ENCODE measurements at places on chromosomes 5 and 9. TPM values are rescaled to one million over a fixed set of nuclear protein-coding genes. Genes with fewer than 3 reads are reported as not detected.
A peak's percentile ranks its signal among the peaks of the same experiment; 100 is the strongest.

The GIN1 gene
- total RNA-seq: 11.7 TPM

The ANKRD34B gene
- total RNA-seq: not detected

The IL3 gene
- 0.98 TPM for total RNA-seq

The DDX4 gene
- not detected for total RNA-seq

The TMEM174 gene
- total RNA-seq: not detected

The PTGS1 gene
- total RNA-seq: not detected

The IRX4 gene
- not detected for total RNA-seq

DNA sequence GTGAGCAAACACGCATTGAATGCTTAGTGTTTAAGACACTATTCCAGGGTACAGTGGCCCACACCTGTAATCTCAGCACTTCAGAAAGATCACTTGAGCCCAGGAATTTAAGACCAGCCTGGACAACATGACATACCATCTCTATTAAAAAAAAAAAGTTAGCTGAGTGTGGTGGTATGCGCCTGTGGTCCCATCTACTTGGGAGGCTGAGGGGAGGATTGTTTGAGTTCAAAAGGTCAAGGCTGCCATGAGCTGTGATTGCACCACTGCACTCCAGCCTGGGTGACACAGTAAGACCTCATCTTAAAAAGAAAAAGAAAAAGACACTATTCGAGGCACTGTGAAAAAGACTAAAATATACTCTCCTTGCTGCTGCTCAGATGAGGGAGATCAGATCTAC, 240.7 kb downstream of the NR3C1 start:
- no peak for DNase-seq

DNA sequence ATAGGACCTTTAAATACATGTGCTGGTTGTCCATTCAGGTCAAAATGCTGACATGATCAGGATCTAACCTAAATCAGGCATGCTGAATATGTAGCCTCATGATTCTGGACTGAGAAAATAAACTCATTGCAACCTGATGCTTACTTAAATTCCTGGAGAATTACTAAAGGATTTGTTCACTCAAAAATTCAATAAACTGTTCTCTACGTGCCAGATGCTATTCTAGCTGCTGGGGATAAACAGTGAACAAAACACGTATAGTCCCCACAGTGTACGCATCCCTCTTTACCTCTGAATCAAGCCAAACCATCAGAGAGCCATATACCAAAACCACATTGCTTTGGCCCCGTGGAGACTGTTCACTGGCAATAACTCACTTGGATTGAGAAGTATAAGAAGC, 6.1 kb downstream of the SCAI start:
- DNase-seq: no peak

DNA sequence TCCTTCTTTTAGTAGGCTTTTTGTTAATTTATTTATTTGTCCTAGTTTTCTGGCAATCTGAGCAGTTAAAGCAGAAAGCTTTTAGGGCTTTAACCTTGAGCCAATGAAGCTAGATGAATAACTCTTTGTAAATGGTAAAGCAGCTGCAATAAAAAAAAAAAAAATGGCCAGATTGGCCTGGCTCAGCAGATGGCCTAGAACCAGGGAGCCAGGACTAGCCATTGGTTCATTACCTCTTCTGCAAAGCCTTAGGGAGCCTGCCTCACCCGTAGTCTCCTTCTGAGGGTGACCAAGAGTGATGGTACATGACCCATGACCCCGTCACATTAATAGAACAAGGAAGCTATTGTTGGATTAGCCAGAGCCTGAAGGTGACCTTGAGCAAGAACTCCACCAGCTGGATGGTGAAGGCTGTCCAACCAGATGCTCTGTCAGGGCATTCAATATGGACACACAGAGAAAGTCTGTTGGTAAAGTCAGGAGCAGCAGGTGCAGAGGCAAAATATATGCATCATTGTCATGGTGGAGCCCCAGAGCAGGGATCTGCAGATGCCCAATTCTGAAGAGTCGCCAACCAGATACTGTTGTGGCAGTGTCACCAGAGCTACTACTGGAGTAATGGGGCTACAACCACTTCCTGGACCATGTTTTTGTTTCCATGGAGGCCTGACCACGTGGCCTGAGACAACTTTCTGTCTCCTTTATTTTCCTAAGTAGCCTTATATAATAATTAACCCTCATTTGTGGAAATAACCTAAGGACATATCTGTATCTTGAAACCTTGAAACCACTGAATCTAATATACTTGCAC, 100.7 kb downstream of the MTX3 start:
- DNase-seq: no peak

GRCh38 chr5:10304932-10305331, 2.8 kb downstream of the CMBL start:
- no peak for DNase-seq

GRCh38 chr5:160363211-160363610, 7.2 kb downstream of the C1QTNF2 start:
- DNase-seq: no peak

DNA sequence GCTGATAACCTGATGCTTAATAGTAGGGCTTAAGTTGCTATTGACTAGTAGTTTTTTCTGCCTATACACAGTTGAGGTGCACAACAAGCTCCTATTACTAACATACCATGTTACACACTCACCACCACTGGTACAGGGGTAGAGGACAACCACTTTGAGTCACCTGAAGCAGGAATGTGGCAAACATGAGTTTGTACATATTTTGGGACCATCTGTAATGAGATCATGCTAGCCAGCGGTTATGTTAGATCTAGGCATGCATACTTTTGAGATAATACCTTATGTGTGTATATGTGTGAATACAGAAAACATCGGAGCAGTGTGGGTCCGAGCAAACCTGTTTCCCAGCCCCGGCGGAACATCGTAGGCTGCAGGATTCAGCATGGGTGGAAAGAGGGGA, 72.8 kb upstream of the NXNL2 start:
- DNase-seq: no peak

- DNase-seq: no peak
These were observed 13.3 kb downstream of the PHAX start for GRCh38 chr5:126613941-126614592.

DNA sequence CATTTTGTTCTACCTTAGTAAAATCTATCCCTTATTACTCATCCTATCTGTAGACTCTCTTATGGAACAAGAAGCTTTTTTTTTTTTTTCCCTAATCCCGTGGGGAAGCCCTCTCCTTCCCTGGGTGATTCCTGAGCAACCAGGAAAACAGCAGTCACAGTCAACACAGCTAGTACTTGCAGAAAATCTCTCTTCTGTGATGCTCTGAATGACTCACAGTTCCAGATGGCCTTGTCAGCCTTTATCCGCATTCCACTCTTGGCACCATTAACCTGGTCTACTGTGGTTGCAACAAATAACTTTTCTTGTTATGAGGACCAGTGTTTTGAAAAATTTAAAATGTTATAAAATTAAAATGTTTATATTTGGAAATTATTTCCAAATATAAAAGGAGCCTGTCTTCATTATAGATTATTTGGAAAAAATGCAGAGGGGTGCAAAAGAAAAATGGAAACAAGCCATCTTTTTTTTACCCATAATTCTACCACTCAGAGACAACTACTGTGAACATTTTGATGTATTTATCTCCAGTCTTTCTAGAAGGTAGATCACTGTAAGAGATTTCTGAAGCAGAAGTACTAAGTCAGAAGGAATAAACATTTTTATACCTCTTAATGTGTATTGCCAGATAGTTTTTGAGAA, 486.7 kb downstream of the RAB3C start:
- no peak for DNase-seq

GRCh38 chr9:38118862-38119438, 49.9 kb upstream of the SHB start:
- DNase-seq: no peak

- DNase-seq: peak; percentile 53
These were observed 69.8 kb downstream of the ICE1 start for GRCh38 chr5:5492087-5492933.

Measured in activated CD8-positive, alpha-beta T cell treated with anti-CD3 and anti-CD28 coated beads for 36 hours (primary cell).